ENCODE measurements at places on chromosomes 3 and 15. TPM values are rescaled to one million over a fixed set of nuclear protein-coding genes. Genes with fewer than 3 reads are reported as not detected.

DNA sequence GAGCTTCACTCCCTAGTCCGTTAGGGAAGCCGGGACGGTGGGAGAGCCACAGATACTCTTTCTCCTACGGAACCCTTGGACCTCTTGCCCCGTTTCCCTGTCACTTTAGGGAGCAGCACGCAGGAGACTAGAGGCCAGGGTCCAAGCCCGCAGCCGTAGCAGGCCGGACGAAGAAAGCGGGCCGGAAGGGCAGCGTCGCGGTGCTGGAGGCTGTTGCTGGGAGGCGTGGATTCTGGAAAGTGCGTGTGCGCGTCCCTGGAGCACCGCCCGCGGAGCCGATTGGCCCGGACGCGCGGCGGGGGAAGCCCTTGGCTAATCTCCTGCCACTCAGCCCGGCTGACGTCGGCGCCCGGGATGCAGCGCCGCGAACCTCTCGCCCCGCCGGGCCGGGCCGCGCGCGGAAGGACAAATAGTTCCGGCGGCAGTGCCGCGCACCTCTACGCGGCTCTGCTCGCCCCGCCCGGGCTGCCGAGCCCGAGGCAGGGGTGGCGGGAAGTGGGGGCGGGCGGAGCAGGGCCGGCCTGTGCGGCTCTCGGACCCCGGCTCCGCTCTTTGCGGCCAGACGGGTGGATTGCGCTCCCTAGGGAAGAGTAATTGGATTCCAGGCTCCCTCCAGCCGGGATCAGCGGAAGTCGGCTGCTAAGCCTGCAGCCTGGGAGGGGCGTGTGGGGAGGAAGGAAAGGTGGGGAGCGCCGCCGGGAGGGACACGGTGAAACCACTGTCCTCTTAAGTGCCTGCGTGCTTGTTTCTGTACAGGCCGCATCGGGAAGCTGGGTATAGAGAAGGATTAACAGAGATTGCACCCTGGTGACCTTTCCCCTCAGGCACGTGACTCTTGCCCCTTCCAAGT is 31.3 kb upstream of the TCF12 start:
- DNase-seq: peak; percentile 97

DNA sequence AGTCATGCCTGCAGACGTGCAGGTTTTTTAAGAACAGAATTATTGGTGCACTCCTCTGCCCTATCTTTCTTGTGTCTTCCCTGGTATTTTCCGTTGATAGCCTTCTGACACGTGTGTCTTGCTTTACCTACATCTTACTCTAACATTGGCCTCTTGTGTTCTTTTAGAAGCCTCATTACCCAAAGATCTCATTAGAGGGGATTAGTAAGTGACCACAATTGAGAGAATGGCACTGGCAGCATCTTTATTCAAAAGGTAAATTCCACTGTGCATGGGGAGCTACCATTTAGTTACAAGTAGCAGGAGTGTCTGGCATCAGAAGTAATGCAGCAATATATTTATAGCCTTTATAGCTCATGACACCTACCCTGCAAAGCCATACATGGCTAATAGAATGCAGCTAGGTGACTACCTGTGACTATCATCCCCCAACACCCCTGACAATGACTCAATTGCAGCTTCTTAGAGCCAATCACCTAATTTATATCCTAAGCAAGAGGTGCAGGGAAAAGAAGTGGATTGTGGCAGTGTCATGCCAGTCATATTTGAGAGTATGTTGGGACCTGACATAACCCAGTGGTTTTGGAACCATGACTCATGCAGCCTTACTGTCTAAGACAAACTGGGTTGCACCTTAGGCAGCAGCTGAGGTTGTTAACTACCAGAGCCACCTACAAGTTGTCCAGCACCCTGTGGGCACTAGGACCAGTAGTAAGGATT is 164.8 kb downstream of the GRM7 start:
- DNase-seq: no peak

DNA sequence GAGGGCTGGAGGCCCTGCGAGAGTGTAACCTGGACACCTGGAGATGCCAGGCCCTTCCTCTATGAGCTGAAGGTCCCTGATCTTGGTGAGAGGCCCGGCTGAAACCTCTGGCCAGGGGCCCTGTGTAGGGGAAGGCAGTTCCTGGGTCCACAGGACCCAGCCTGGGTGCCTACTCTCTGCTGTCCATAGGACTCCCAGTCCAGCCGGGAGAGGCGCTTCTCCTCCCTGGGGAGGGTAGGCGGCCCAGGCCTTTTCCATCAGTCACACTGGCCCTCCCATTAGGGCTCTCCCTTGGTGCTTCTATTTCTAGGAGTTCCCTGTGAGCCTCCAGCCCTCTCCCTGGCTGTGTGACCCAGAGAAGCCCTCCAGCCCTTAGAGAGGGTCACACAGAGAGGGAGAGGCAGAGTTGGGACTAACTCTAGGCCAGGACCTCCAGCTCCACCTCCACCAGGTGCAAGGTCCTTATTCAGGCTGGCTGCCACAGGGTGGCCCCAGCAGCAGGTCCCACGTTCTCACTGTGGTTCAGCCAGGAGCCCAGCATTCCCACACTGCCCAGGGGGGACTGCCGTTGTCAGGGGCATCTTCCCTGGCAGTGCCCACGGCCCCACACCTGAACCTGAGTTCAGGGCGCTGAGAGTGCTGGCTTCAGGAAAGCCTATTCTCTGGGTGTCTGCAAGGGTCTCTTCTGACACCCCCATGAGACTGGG is 146.8 kb downstream of the SMAD6 start:
- no peak for DNase-seq

SOX14 gene
- total RNA-seq: not detected

DNA sequence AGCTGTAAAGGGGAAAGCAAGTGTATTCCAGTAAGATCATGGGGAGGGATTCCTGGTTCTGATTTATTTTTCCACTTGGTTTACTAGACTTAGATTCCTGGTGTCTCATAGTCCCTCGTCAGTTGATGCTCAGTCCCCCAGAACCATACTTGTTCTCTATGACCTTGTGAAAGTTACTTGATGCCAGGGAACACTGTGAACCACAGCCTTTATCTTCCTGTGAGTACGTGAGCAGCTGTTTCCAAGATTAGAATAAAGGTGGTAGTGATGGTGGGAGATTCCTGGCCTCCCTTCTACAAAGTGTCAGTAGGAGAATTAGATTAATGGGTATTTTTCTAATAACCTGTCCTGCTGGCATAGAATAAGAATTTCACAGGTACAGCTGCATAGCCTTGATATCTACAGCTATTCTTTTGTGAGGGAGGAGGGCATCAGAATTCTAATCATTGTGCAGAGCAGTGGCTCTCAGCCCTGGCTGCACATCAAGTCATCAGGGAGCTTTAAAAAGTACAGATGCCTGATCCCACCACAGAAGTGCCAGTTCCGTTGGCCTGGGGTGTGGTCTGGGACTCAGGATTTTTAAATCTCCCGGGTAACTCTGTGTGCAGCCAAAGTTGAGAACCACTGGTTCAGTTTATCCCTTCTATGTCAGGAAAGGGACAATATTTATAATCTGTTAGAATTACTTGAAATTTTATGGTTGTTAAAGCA is 20.0 kb downstream of the GPD1L start:
- no peak for DNase-seq

CHRNA7 gene
- total RNA-seq: 3.6 TPM

DNA sequence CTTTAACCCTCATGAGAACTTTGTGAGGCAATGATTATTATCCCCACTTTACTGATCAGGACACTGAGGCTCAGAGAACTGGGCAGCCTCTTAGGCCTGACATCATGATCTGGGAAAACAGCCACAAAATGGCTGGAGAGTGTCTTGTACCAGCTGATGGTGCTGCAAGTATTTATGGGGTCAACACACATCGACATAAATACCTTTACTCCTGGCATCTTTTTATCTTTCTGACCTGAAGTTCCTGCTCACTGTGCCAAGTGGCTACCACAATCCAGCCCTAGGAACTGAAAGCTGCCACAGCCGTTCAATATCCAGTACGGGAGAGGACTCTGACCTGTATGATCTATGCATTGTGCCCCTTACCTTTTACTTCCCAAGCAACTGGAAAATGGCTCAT is 29.2 kb upstream of the MUC13 start:
- no peak for DNase-seq

DNA sequence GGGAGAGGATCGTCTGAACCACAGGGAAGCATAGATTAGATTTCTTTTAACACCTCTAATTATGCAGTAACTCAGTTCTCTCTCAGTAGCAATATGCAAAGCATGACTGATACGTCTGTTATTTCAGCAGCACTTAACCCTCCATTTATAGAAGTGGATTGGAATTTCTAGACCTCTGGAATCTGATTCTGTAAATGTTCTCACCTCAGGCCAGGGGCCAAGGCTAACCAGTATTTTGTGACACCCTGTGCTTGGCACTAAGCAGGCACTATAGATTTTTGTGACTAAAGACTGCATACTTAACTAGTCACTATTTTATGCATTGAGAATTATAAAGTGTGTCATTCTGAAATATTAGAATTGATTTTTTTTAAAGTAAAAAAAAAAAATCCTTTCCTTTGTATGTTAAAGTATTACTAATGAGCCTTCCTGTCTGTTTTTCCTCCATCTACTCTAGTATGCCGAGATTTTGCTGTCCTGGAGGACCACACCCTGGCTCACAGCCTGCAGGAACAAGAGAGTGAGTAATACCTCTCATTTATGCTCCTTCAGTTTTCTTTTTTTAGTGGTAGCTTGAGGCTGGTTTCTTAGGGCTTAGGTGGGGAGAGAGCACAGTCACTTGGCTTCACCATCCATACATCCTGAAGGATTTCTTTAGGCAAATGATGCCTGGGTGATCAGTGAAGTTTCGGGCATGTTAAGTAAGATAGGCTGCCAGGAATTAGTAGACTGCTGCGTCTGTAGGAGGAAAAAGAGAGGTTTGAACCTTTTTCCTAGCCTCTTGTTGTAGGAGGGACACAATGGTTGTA is 26.5 kb upstream of the UTS2B start:
- peak; percentile 61 for DNase-seq

DNA sequence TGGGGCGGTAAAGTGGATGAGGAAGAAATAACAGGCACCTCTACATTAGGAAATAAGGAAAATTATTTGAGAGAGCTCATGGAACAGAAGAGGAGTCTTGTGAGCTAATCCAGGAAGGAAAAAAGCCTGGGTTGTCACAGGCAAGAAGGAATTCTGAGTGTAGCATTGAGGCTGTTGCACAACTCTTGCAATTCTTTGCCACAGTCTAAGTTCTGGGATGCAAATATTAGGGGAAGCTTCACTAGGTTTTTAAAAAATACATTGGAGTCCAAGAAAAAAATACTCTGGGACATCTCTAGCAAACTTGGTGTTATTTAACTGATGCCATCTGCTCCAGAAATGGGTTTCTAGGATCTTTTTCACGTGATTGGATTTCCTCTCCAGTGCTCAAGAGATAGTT is 122.3 kb downstream of the SPATA16 start:
- no peak for DNase-seq

DNA sequence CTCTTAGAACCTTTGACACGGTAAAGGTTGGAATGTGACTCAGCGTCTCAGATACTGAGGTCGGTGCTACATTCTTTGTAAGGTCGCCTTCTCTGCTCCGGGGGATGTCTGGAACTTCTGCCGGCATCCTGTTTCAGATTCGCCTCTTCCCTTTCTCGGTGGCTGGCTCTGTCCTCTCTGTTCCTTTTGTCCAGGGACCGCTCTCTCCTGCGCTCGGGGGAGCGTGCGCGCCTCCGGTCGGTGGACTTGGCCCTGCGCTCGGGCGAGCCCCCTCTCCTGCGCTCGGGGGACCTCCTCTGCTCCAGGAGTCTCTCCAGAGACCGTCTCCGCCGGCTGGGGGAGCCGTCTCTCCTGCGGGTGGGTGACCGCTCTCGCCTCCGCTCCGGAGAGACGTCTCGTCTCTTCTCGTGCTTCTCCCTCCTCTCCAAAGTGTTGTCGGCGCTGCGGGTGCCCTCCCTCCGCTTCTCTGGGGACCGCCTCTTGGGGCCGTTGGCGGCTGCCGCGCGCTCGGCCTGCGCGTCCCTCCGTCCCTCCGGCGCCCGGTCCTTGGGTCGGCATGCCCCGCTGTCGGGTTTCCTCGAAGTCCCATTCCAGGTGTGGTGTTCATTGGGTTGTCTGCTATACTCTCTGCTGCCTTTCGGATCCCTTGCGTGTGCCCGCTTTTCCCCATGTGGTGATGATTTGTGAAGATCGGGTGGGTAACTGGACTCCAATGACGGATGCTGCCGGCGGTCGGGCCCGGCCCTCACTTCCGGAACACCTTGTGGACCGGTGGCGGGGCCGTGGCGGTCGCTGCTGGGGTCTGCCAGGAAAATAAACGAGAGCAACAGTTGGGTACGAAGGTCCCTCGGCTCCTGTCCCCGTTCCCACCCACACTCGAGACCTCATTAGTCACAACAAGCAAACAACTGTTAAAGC is 668.8 kb upstream of the ADAMTS9 start:
- DNase-seq: peak; percentile 75

- DNase-seq: peak; percentile 53
Measured at GRCh38 chr3:28575100-28575745, 226.6 kb upstream of the AZI2 start.

DNA sequence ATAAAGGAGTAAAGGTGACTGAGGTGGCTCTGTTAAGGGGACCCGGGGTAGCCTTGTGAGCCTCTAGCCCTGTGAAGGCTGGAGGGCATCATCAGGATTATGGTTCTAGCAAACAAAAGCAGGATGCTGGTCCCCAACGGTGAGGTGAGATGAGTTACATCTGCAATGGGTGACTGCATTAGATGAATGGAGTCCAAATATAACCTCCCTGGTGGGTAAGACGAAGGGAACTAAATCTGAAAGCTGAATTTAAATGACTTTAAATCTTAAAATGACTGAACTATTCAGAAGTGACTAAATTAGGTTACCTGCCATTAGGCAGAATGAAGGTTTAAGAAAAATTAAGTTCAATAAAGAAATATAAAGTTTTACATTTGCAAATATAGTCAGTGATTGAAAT is 4.6 kb upstream of the HLTF start:
- DNase-seq: no peak

DNA sequence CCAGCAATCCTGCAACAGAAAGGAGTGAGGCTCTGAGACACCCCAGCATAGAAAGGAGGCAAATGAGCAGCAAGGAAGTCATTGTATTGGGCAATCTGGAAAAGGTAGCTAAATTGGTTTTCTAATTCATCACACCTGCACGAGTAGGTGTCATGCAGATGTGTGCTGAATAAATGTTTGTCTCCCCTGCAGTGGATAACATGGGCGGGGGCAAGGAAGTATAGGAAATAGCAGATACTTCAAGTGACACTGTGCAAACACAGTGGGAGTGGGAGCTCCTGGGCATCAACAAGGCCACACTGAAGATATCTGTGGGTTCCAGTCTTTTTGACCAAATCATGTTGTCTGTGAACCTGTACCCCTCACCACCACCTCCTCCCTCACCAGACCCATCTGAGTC is 14.4 kb upstream of the HTR3E start:
- no peak for DNase-seq

GRCh38 chr15:60699845-60700244 is 220.9 kb upstream of the ICE2 start:
- no peak for DNase-seq

- no peak for DNase-seq
Measured at GRCh38 chr15:79084308-79084968, 6.1 kb downstream of the RASGRF1 start.

SPATA12 gene
- not detected for total RNA-seq

DNA sequence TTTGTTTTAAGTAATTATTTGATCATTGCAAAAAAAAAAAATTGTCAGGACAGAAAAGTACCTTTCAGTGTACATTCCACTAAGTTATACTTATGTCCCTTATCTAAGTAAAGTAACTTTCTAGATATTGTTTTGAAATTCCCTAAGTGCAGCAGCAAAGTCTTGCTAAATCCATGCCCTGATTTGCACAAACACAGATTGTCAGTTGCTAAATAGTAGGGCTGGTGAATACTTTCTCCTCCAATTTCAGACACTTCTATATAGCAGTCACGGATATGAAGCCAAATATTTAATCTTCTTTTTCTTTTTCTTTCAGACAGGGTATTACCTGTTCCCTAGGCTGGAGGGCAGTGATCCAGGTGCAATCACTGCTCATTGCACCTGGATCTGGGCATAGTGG is 12.9 kb downstream of the LRRC2 start:
- DNase-seq: no peak
